AG20443 (cell line): ENCODE measurements at places on chromosomes 3 and 15.

DNA sequence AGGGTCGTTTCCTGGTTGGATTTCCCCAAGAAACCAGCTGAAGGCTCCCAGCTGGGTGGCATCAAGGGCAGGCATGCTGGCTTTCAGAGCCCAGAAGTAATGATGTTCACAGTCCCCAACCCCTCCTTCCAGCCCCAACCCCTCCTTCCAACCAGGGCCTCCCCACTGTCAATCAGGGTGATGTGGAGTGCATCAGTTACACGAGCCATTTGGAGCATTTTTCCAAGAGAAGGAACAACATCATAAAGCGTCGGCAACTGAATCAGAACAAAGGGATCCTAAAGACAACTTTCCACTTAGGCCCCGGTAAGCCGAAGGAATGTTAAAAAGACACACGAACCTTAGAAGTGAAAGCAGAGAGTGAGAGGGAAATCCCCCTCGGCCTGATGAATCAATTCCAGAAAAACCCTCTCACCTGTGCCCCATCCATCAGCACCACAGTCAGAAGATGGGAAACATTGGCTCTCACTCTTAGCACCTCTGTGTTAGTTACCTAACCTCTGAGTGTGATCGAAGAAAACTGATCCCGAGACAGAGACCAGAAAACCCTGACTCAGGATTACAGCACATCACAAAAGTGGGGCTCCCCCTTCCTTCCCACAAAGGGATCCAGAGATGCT is 101.2 kb upstream of the WNT5A start:
- no peak for DNase-seq

DNA sequence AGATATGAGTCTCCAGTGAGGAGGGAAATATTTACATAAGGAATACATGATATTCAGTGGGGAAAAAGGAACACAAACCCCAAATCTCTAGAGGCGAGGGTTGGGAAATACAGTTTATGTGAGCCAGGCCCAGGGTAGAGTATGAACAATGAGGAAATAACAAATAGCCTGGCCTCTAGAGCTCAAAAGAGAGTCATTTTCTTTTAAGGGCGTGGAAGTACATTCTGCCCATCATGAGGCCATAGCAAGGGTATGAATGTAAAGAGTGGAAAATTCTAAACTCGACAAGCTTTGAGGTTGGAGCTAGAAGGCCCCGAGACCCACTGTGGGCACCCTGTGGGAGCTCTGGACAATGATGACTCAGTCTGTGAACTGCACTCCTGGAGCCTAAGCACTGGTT is 27.8 kb upstream of the IGF2BP2 start:
- no peak for DNase-seq

- DNase-seq: no peak
Observed at GRCh38 chr15:100937171-100937570, 18.0 kb downstream of the LRRK1 start.

GRCh38 chr3:99544786-99545281 is 93.6 kb upstream of the COL8A1 start:
- DNase-seq: peak; percentile 59

DNA sequence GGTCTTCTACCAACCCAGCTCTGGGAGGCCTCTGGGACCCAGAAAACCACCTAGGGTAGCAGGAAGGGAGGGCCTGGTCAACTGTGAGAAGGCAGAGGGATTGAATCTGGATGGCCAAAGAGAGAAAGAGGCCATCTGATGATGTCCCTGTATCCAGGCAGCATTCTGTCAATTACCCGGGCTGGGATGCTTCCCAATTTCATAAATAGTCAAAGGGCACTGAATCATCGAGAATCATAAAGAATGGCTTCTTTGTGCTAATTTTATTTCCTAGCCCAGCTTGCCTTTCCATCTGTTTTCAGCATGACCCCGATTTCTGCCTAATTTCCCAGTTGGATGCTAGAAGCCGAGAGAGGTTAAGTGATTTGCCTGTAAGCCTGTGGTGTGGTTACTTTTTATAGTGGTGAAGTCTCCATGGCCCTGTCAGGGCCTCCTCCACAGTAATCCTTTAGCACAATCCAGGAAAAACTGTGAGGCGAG is 129.2 kb downstream of the FAM43A start:
- no peak for DNase-seq

GRCh38 chr3:110494093-110494490 is 577.5 kb upstream of the NECTIN3 start:
- no peak for DNase-seq

GRCh38 chr3:126110431-126111125 is 26.7 kb upstream of the SLC41A3 start:
- DNase-seq: no peak

DNA sequence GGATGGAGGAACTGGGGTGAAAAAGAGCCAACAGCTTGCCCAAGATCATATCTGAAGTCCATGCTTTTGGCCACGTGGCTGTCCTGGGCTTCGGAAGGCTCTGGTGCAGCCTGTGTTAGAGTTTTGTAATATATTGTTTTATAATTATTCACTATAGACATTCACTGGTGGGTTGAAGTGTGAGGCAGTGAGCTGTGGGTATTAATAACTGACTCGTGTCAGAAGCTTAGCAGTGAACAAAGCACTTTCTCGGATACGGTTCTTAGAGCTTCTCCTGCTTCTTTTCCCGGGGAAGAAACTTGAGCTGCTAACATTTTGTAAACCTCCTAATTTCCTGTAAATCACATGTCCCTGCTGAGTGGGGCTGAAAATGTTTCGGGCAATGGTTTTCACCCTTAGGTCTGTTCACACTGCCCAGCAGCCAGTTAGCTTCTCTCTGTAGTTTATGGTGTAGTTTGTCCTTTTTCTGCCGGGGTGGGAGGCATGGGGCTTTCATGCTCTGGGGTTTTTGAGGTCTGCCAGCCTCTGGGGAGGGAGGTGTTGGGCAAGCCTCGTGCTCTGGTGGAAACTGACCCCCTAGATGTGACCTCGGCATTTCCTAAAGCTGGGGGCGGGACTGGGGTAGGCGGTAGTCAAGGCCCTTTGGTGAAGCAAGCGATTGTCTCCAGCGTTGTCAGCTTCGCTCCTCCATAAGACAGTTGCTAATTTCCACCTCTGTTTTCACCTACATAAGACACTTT is 1.7 kb downstream of the MRAS start:
- DNase-seq: peak; percentile 29

DNA sequence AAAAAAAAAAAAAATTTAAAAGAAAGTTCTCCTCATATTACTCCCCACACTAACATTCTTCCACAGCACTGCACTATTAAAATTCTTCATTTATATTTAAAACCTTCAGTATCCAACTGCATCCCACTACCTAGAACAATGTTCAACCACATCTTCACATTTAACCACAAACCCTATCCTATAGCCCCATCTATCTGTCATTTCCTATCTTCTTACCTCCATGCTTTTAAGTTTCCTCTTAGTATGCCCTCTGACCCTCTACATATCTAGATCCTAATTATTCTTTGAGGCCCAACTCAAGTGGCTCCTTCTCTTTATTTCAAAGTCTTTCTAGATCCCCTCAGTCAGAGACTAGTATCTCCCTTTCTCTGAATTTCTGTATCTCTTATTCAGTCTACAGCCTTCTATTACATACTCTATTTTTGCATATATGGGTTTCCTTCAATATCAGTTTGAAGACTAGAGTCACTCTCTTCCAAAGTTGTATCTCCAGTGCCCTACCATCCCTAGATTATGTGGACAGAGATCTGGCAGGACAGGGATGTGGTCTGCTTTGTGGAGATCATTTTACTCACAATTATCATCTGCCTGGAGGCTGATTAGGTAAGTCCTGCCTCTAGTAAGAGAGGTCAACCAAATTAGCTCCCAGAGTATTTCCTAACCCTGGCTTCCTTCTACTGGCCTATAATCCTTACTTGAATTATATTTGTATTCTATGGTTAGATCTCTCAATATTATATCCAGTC is 1.4 kb downstream of the CIAO2A start:
- DNase-seq: no peak

- peak; percentile 79 for DNase-seq
Observed at GRCh38 chr3:107846279-107846852, 244.5 kb downstream of the CD47 start.

DNA sequence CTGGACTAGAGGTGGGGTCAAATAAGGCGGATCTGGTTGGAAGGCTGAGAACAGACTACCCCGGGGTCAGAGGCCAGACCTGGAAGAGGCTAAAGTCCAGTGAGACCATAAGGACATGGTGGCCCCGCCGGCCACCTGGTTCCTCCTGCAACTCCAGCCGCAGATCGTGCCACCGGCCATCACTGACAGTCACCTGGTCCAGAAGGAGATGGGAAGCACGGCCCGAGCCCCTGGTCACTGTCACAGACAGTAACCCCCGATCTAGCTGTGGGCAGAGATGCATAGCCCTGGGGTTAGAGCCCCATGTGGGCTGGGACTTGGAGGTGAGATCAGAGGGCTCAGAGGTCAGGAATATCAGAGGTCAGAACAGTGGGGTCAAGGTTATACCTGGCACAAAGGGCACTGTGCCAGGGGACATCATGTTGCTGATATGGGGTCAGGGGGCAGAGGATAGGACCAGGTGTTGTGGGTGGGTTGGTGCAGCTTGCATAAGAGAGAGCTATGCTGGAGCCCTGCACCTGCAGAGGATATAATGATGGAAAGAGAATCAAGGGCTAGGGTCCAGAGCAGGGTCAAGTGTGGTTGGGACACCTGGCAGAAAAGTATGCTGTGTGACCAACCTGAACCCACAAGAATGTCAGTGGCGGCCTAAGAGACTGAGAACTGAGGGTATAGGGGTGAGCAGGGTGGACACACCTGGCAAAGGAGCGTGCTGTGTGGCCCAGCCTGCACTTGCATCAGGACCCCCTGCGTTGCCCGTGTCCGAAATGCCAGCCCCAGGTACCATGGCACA is 9.6 kb downstream of the CELSR3 start:
- DNase-seq: no peak

- DNase-seq: peak; percentile 20
Observed at GRCh38 chr3:65173841-65174240, 486.0 kb upstream of the ADAMTS9 start.

- DNase-seq: peak; percentile 81
Observed at GRCh38 chr3:184459355-184459754, 79.5 kb downstream of the CHRD start.

- no peak for DNase-seq
Observed at GRCh38 chr3:40741729-40742128, 217.0 kb downstream of the ZNF621 start.

DNA sequence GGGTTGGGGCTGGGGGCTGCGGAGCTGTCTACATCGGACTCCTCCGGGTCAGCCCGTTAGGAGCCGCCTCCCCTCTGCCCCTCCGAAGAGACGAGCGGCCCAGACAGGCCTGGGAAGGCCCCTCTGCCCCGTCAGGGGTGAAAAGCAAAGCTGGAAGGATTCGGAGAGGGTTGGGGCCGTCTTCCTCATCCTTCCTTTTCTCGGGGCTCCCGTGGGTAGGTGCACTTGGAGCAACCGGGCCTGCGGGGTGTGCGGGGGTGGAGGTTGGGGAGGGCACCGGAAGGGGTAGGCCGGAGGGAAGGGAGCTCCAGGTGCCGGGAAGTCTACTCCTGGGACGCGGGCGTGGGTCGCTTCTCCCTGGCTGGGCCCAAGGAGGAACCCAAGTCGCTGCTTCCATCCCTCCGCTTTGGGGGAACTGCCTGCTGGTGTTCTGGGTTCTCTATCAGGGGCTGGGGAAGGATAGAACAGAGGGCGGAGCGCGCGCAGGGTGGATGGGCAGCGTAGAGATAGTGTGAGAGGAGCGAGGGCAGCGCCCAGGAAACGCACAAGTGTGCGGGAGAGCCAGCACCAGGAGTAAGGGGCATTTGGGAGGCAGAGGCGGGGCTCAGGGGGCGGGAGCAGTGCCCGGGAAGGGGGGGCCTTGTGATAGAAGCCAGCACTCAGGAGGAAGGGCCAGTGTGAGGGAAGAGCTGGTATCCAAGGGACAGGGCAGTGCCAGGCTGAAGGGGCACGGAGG is 590 bp downstream of the POLR2H start:
- DNase-seq: peak; percentile 43

GRCh38 chr15:68192117-68192516 is 13.0 kb downstream of the CALML4 start:
- DNase-seq: no peak

GRCh38 chr3:4582624-4583023 is 89.5 kb downstream of the ITPR1 start:
- peak; percentile 46 for DNase-seq

- no peak for DNase-seq
Observed at GRCh38 chr3:18378218-18378617, 46.9 kb downstream of the SATB1 start.

- peak; percentile 52 for DNase-seq
Observed at GRCh38 chr15:66595931-66596545, 30.2 kb upstream of the LCTL start.

GRCh38 chr3:131020122-131020693 is 6.4 kb downstream of the ASTE1 start:
- DNase-seq: no peak

DNA sequence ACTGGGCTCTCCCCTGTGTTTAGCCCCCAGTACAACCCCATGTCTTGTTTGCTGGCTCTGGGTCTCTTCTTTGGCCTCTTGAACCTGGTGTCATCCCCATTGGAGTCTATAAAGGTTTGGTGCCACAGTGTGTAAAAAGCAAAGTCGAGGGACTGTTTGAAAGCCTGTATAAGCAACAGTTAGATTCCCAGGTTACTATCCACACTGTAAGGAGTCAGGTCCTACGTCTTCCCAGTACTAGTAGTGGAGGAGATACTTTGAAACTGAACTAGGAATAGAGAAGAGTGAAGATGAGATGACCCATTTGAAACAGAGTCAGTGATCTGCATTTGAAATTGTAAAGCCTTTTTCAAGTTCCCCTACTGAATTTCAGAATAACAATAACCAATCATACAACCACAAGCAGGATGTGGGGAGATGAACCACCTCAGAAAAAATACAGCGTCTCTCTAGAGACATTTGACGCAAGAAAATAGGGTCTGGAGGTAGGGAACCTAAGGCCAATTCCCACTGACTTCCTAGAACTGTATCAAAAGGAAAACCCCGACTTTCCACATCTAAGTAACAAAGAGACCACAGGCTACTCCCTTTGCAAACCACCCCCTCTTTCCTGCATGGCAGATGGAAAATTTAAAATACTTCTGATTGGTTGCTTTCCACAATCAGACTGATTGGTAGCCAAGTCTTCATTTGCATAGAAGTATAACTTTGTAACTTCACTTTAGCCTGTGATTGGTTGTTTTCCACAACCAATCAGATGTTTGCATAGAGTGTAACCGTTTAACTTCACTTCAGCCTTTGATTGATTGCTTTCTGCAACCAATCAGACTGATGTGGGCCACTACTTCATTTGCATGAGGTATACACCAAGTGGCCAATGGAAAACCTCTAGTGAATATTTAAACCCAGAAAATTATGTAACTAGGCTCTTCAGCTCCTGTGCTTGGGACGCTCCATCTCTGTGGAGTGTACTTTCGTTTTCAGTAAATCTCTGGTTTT is 49.9 kb upstream of the NEDD4 start:
- DNase-seq: no peak

- DNase-seq: no peak
Observed at GRCh38 chr15:67790610-67791319, 34.5 kb upstream of the SKOR1 start.

- DNase-seq: peak; percentile 17
Observed at GRCh38 chr3:115099986-115100571, 47.0 kb downstream of the ZBTB20 start.

- DNase-seq: peak; percentile 51
Observed at GRCh38 chr3:195075941-195076875, 194.8 kb downstream of the XXYLT1 start.
